Amniotic stem cell (primary cell): ENCODE measurements at places on chromosomes 4 and X.
A peak's percentile ranks its signal among the peaks of the same experiment; 100 is the strongest.

DNA sequence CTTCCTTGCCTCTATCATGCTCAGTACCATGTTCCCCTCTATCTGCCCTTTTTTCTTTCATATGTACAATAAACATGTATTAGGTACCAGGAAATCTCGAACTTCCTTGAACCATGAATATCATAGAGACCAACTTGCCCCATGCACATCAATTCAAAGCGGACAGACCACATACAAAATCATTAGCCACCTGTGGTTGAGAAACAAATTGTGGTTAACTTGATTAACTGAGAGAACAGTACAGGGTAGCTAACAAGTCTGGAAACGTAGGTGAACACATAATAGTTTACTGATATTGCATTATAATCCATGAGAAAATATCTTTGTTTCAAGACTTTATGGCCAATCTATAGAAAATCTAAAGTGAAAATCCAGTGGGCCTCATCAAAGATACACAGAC is 8.2 kb downstream of the CASP3 start:
- DNase-seq: no peak

DNA sequence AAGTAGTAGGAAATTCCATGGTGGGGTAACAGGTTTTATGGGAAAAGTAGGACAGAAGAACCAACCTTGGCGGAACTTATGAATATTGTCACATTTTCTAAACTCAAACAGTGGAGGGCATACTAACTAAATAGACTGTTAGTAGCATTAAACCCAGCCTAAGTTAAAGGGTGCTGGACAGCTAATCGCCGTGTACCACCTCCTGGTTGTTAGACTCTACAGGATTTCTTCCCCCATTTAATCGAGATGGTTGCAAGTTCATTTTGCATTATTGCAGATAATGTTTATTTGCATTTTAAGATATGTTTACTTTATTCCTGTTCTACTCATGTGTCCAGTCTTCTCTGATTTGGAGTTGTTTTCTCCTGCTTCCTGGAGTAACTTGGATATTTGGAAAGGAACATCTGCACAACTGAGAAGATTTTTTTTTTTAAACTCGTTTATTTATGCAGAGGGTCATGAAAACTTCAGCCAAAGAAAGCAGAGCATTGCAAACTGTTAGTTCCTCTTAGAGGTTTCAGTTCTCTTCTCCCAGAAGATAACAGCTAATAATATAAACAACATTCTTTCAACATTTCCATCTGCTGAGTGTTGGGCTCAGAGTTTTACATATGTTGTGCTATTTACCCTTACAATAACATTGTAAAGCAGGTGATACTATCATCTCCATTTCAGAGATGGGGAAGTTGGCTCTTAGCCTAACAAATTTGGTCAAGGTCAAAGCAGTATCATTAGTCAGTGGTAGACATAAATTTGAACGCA is 51.5 kb upstream of the TBC1D9 start:
- no peak for DNase-seq

GRCh38 chr4:181677621-181678020 is 565.6 kb upstream of the TENM3 start:
- DNase-seq: no peak

DNA sequence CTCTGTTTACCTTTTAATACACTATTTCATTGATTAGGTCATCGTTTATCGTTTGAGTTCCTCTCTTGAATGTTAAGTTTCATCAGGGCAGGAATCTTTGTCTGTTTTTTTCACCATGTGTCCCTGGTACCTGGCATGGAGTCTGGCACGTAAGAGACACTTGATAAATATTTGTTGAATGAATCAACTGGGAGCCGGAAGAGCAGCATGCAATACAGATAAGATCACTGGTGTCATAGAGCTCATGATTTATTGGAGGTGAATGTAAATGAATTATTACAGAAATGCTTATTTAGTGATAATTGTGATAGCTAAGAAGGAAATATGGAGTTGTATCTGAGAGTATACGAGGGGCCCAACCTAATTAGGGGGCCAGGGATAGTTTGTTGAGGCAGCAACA is 62.8 kb downstream of the UCHL1 start:
- no peak for DNase-seq

DNA sequence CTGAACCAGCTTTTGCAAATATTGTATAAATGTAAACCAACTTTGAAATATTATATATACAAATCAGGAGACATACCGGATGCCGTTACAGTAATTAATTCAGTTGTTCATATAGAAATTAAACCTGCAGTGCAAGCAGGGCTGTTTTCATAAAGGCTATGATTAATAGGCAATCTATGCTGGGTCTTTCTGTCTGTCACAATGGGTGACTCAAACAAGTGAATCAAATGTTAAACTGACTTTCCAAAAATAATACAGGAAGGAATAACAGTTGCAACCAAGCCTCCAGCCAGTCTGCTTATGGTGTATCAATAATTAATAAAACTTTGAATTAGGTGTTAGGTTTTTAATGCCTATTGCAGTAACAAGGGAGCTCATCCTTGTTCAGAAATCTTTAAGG is 43.9 kb downstream of the GABRB1 start:
- DNase-seq: peak; percentile 24

DNA sequence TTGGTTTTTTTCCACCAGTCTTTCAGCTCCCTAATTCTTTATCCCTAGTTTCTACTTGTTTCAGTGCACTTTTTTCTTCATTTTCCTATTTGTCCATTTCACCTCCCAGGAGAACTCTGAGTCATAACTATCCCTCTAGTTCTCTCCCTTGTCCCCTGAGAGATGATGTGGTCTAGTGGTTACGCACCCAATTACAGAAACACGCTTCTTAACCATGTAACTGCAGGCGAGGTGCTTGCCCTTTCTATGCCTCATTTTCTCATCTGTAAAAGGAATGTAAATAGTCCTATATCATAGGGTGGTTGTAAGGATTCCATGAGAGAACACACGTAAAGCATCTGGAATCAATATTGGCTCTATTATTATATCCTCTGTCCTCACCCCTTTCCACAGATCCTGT is 8.8 kb upstream of the GRPR start:
- peak; percentile 34 for DNase-seq

GRCh38 chr4:76301068-76301774 is 5.3 kb upstream of the STBD1 start:
- peak; percentile 67 for DNase-seq

- no peak for DNase-seq
These were observed 46.5 kb upstream of the HMX1 start for GRCh38 chr4:8917868-8918783.

DNA sequence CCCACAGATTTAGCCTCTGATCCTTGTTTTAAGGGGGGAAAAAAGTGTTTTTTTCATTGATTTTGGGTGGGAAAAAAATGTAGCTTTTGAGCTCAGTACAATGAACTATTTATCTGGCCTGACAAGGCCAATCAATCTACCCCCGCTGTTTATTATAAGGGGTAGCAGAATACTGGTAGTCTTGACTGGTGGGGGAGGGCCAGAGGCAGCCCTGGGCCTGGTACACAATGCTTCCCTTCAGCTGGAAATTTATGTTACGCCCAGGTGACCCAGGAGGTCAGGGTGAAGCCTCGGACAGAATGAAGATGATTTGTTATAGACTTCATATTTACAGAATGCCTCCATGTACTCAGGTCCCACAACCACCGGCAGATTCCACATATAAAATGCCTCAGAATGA is 143.2 kb downstream of the SH3KBP1 start:
- DNase-seq: no peak

DNA sequence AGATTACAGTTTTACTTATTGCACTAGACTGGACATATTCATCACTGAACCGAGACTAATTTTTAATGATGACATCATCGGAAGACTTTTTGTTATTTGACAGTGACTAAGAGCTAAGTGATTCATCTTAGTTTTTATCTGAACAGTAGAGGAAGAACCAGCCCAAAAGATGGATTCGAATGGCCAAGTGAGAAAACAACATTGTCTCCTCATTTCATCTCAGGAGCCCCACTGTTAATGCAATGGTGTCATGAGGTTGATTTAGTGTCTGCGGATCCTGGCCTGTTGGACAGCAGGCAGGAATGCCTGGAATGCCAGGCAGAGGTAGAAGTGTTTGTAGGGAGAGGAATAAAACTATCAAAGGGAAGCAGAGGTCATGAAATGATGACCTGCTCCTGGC is 37.8 kb upstream of the HPF1 start:
- DNase-seq: no peak

DNA sequence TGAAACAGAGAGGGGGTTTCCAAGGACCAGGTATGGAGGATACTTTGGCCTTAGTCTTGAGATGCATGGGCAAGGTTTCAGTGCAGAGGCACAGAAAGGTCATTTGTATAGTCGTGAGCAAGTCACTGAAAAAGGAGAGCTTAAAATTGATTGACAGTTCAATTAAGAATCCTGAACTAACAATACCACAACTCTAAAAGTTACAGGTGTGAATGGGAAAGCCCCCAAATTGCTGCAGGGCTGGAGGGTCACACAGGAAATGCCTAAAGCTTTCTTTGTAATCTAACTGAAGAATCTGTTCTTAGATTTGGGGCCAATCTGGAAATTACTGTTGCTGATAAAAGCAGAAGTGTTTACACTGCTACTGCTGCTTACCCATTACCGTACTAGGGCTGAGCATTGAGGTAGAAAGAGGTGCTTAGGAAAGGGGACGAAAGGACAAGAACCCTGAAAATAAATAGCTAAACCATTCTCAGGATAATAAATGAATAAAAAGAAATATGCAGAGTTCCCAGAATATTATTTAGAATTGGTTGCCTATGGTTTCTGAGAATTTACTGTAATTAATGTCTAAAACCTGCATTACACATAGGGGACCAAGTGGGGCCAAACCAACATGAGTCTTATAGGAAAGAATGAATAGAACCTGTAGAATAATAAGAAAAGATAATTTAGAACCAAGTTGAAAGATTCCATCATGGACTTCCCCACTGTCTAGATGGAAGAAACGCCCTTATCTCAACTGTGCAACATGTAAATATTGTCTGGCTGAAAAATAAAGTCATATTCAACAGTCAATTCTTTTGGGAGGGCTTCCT is 91.9 kb upstream of the PPP1R2C start:
- DNase-seq: no peak

- DNase-seq: no peak
These were observed 167.4 kb upstream of the LDB2 start for GRCh38 chr4:17065821-17066220.

- no peak for DNase-seq
These were observed 25.9 kb downstream of the MXRA5 start for GRCh38 chrX:3320471-3321046.

- no peak for DNase-seq
These were observed 66.8 kb downstream of the AFF2 start for GRCh38 chrX:148567229-148567628.

DNA sequence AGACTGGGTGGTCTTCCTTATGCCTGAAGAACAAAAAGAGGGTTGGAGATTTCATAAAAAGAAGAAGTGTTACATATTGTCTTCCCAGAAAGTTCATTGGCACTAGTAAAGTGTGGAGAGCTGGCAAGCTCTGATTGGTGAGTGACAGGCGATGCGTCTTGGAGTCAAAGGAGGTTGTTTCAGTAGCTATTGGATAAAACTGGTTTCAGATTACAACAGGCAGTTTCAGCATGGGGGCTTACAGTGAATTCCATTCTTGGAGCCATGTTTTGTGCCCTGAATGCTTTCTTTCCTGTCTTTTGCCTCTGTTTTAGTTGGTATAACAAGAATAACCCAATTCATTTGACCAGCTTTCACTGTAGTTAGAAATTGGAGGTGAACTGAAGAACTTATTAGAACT is 750.5 kb downstream of the ADGRL3 start:
- no peak for DNase-seq

- DNase-seq: no peak
These were observed 123.5 kb upstream of the LEF1 start for GRCh38 chr4:108292229-108292628.

GRCh38 chr4:8103421-8104390 is 54.9 kb downstream of the ABLIM2 start:
- DNase-seq: no peak

GRCh38 chr4:184801781-184802696 is 23.7 kb downstream of the ACSL1 start:
- DNase-seq: no peak

DNA sequence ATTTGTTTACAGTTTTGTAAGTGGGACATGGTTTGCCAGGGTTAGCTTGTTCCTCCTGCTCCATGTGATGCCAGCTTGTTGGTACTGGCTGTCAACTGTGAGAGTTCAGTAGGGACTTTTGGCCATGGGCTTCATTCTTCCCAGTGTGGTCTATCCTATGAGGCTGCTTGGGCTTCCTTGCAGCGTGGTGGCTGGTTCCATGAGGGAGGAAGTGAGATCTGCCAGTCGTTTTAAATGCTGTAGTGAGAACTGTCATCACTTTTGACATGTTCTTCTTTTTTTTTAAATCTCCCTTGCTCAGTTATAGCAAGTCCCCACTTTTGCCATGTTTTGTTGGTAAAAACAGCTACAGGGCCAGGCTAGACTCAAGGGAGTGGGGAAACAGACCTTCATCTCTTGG is 15.9 kb downstream of the NSD2 start:
- DNase-seq: no peak

DNA sequence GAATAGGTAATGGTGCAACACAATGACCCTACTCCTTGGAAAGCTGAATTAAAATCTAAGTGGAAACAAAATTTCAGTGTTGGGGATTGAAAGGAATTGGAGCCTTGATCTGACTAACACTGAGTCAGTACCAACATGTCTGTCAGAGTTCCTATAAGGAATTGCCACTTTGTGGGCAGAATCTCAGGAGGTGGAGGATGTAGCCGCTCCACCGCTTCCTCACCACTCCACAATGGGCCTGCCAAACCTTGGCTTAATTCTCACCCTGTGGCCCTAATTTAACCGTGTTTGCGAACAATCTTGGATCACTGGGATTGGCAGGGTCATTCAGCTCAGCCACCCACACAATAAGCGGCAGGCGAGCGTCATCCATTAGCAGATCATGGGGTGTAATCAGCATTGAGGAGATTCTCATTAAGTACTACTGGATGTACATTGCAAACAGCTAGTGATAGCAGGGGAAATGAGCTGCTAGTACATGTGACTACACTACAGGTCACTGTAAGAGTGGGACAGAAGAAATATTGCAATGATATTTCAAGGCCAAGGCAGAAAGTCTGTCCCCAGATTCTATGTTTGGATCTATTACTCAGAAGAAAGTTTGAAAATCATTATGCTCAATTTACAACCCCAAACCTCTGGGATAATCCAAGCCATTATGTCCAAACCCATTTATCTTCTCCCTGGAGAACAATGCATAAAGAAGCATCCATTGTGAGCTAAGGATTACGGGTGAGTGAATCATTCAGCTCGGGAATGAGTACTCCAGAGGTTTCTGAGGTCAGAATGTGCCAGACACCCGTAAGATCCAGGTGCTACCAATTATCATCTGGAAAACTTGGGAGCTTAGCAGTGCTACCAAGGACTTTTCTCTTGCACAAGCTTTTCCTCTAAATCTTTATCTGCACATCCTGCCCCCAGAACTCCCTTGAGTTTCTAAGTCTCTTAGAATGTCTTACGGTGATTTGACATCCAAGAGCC is 5.8 kb downstream of the SRPX start:
- DNase-seq: no peak

- no peak for DNase-seq
These were observed 10.0 kb downstream of the ZFP42 start for GRCh38 chr4:188005561-188005960.

DNA sequence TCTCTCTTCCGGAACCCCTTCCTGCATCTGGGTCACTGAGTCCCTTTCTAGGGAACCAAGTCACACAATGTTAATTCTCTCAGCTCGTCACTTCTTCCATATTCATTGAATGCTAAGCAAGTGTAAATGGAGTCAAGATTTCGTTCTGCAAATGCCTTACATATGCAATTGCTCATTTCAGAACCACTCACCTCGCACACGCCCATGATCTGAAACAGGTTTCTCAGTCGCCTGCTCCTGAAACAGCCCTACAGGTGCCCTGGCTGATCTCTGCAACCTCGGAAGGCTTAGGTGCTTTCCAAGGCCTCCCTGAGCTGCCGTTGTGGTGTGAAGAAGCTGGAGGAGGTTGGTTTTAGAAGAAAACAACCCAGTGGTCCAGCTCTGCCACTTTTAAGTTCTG is 100.8 kb upstream of the MSX1 start:
- no peak for DNase-seq
